Kidney epithelial cell (primary cell): ENCODE measurements at places on chromosomes 16 and 17.
A peak's percentile ranks its signal among the peaks of the same experiment; 100 is the strongest.

GRCh38 chr17:32993977-32994376 is 2.3 kb downstream of the SPACA3 start:
- no peak for DNase-seq

DNA sequence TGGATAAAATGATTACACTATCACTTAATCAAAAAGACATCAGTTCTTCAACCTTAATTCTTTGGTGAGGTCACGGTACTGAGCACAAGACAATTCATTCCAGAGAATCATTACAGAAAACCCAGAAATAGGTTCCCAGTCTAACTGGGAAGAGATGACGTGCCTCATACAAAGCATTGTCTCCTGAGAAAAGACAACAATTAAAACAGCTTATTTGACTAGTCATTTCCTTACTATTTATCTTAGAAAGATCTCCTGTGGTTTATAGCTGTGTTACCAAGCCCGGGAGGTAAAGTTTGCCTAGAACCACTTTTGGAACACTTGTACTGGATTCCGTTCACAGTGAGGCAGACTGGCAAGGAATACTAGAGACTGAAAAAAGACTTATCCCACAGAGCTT is 5.1 kb downstream of the PHF12 start:
- peak; percentile 49 for DNase-seq

GRCh38 chr16:58465817-58466216 is 34.1 kb upstream of the NDRG4 start:
- DNase-seq, result no peak

DNA sequence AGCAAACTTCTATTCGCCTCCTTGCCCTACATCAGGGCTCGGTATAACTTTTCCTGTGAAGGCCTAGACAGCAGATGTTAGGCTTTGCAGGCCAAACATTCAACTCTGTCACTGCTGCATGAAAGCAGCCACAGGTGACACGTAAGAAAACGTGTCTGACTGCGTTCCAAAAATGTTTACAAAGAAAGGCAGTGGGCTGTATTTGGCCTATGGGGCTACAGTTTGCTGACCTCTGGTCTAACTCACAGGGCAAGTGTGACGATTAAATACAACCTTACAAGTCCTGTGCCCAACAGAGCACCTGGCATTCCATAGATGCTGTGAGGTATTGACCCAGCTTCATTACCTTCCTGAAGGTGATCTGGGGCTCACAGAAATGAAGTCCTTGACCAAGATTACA is 79.4 kb downstream of the USP31 start:
- DNase-seq, result no peak

GRCh38 chr16:68658341-68658973 is 13.3 kb downstream of the CDH3 start:
- DNase-seq, result peak; percentile 66

DNA sequence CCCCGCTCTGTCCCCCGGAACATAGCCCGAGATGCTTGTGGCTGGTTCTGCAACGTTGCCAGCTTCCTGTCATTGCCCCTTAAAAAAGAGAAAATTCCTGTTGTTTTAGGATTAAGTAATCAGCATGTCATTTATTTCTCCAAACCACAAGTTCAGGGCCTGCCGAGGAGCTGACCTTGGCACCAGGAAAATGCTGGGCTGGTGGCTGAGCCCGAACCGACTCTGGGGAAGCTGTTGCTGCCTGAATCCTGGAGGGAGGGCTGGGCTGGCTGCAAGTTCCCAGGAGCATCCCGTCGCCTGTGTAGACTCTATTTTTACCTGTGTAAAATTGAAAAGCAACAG is 130.9 kb upstream of the FOXF1 start:
- no peak for DNase-seq

DNA sequence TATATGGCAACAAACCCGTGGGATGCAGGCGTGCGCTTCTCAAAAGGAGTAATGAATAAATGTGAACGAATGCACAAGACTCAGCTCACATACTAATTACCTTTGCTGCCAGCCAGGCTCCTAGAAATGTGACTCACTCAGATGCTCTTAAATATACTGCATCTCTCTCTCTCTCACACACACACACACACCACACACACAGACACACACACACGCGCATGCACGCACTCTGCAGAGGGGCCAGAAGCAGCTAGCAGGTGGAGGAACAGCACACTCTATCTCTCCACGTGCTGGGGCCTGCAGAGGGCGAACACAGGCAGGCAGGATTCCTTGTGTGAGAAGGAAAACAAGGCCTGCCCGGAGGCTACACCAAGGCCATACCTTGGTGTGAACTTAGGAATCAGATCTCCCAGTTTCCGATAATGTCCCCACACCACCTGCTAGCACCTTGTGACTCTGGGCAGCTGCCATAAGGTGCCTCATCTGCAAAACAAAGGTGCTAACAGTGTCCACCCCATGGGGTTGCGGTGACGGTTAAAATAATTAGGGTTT is 5.3 kb downstream of the GPRC5B start:
- DNase-seq, result peak; percentile 62

DNA sequence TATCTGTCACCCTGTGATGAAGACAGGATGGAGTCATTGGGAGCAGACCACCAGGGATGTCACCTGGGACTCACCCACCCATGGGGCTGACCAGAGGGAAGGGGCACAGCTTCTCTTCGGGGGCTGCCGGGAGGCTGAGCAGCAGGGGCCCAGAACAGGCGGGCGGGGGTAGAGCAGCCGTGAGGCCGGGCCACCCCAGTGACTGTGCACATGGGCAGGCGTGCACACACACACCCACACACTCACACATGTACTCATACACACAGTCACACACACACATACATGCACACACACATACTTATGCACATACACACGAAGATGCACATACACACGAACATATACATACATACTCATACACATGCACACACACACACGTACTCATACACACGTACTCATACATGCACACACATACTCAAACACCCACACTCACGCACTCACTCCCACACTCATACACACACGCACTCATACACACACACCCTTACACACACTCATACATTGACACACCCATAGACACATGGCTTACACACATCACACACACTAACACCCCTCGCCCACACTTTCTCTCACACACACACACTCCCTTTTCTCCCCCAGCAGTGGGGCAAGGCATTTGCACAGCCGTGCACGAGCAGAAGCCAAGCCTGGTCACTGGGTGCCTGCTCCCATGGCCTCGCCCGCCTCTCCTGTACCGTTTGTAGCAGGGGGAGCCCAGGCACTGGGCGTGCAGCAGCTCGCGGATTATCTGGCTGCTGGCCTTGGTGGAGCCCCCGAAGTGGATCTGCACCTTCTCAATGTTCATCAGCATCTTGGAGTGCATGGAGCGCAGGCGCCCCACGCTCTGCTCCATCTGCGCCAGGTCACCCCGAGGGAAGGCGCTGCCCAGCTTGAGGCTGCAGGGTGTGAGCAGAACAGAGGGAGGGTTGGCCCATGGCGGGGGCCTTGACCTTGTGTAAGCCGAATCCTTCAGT is 12.4 kb downstream of the UBALD2 start:
- no peak for DNase-seq

DNA sequence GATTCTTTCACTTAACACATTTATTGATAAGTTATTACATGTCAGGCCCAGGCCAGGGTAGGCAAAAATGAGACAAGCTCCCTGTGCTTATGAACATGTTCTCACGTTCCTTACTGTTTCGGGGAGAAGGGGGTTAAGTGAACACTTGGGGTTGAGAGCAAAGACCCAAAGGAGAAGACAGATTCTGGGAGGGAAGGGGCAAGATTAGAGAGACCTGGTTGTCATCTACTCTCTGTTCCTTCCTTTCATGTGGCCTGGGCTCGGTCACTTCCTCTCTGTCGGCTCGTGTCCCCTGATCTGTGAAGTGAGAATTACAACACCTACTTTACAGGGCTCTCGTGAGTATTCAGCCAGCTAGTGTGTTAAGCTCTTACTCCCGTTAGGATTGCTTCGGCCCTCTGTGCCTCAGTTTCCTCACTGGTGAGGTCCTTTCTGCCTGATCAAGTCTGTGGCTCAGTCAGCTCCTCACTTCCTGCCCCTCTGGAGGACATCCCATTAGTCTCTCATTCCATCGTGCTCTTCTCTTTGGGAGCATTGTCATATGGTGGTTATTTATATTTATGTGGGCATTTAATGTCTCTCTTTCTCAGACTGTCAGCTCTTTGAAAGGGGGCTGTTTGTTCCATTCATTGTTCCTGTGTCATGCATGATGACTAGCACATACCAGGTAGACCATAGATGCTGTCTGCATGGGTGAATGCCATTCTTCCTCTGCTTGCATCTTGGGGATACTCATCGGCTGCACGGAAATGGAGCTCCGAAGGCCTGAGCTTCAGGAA is 38.9 kb downstream of the PLCG2 start:
- no peak for DNase-seq

DNA sequence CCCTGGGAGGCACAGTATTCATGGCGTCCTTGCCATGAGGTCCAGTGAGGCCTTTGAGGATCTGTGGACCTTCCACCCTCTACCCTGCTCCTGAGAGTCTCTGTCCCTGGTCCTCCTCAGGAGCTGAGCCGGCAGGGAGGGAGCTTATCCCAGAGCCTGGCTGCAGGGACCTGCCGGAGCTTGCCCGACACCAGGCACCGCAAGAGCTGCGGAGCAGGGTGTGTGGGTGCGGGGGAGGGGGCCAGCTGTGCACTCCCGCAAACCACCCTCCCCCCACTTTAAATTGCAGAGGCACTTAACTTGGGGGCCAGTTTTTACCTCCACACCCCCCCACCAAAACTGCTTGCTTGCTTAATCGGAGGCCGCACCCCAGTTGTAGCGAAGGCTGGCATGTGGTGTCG is 609 bp upstream of the ZNF750 start:
- no peak for DNase-seq

DNA sequence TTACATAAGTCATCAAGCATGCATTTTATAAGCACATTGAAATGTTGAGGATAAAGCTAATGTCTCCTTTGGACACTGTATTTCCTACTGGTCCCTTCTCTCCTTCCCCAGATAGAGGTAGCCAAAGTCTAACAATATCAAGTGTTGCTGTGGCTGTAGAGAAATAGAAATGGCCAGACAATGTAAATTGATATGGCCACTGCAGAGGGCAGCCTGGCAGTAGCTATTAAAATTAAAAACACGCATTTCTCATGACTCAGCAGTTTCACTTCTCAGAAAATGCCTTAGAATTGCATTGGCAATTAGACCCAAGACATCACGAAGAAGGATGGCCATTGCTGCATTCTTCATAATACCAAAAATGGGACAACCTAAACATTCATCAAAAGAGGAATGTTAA is 46.8 kb upstream of the MRTFB start:
- DNase-seq, result no peak

- no peak for DNase-seq
Measured at GRCh38 chr17:80361495-80362220, 53.3 kb upstream of the ENDOV start.

- DNase-seq, result no peak
Measured at GRCh38 chr17:40122136-40122998, 596 bp downstream of the MSL1 start.

DNA sequence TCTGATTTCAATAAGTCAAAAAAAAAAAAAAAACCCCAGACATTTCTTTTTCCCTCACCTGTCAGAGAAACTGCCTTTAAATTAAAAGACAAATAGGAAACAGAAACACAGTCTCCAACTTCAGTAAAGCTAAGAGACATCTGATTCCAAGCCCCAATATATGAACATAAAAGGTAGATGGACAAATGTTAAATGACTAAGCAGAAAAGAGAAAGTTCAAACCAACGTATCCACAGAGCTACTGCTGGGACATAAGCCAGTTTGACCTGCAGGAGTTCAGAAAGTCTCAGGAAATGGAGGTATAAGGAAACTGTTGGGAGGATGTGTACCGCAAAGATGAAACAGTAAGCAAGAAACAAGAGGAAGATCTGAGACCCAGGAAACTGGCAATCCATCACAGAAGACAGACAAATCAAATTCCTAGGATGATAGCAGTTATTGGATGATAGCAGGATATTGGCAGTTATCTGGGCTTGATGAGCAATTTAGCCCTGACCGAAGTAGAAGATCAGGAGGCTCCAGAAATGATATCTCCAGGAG is 135.0 kb downstream of the BRIP1 start:
- no peak for DNase-seq

- no peak for DNase-seq
Measured at GRCh38 chr17:74052993-74053711, 150.3 kb upstream of the RPL38 start.

- DNase-seq, result no peak
Measured at GRCh38 chr16:8571061-8571596, 19.2 kb downstream of the TMEM114 start.

- DNase-seq, result no peak
Measured at GRCh38 chr17:78364436-78365281, 4.8 kb upstream of the SOCS3 start.

DNA sequence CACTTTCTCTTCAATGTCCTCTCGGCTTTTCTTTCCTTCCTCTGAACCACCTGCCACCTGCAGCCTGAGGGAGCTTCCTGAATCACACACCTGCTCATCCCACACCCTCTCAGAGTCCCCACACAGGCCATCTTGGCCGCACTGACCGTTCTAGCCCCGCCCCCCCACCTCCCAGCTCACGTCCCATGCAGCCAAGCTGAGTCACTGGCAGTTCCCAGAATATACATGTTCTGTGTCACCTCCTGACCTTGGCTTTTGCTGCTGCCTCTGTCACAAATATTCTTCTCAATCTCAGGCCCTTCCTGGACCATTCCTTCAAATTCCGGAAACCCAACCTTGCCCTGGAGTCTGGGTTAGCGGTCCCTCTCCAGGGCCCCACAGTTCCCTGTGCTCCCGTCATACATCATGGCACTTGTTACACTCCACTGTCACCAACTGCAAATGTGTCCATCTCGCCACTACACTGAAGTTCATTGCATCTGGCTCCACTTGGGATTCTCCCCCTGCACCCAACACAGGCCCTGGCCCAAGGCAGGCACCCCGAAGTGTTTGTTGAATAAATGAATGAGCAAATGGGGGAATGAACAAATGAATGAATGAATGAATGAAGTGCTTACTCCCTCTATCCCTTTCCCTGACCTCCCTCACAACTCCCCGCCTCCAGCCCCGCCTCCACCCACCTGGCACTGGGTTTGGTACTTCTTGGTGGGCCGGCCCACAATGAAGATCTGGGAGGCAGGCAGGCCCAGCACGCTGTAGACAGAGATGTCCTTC is 12.8 kb downstream of the PIMREG start:
- peak; percentile 18 for DNase-seq

- DNase-seq, result no peak
Measured at GRCh38 chr17:10099051-10099571, 99.3 kb downstream of the GAS7 start.

DNA sequence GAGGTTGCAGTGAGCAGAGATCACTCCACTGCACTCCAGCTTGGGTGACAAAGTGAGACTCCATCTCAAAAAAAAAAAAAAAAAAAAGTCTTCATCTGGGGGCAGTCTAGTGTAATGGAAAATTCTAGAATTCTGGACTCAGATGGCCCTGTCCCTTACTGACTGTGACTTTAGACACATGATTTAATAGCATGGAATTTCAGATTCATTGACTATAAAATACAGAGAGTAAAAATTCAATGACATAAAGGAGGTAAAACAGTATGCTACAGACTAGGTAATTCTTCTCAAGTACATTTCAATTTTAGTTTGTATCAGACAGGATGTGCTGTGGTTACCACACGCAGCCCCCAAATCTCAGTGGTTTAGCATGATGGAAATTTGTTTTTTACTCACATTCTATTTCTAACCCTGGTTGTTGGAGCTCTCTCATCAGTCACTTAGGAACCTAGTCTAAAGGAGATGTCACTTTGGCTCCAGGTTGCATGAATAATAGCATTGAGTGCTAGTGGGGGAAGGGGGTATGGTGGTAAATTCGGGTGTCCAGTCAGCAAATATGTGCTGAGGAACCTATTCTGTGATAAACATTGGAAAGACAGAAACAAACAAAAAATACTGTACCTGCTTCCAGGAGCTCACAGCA is 444.0 kb downstream of the XYLT1 start:
- DNase-seq, result no peak
